Fibroblast of the aortic adventitia (primary cell): ENCODE measurements at places on chromosomes 3 and 15. TPM values are rescaled to one million over a fixed set of nuclear protein-coding genes. Genes with fewer than 3 reads are reported as not detected.

The FGF7 gene
- total RNA-seq = 87.9 and 97.7 TPM in 2 replicates

The ITIH1 gene
- 1.3 TPM in 1 of 2 replicates, not detected in the other for total RNA-seq

The BNC1 gene
- total RNA-seq = 0.27 and 3.8 TPM in 2 replicates

The ADAMTS7 gene
- 7.5 and 11.2 TPM in 2 replicates for total RNA-seq

The TMCO5A gene
- total RNA-seq = 0.49 TPM in 1 of 2 replicates, not detected in the other

The ITPKA gene
- total RNA-seq = 1.4 and 1.8 TPM in 2 replicates

The FRMD5 gene
- total RNA-seq = 9.9 and 16.3 TPM in 2 replicates

The PLD1 gene
- total RNA-seq = 10.1 and 23.1 TPM in 2 replicates

The FRMD4B gene
- 0.81 and 1.6 TPM in 2 replicates for total RNA-seq

The C15orf61 gene
- 5.0 and 5.8 TPM in 2 replicates for total RNA-seq

The DNAJA4 gene
- 0.65 and 2.3 TPM in 2 replicates for total RNA-seq

The KCNH8 gene
- total RNA-seq = not detected in 2 replicates

The AADACL2 gene
- total RNA-seq = 0.90 TPM in 1 of 2 replicates, not detected in the other

The C3orf85 gene
- not detected in 2 replicates for total RNA-seq

The BCL2A1 gene
- total RNA-seq = 0.81 TPM in 1 of 2 replicates, not detected in the other

The ASB14 gene
- total RNA-seq = under 0.01 TPM in 1 of 2 replicates, not detected in the other

The ITIH4 gene
- total RNA-seq = 0.36 TPM in 1 of 2 replicates, not detected in the other
